ENCODE measurements at places on chromosomes 13 and 19. TPM values are rescaled to one million over a fixed set of nuclear protein-coding genes. Genes with fewer than 3 reads are reported as not detected.

CEACAM19 gene
- polyA plus RNA-seq = 7.1 TPM

CYP4F3 gene
- polyA plus RNA-seq = 0.32 TPM

IL4I1 gene
- 0.09 TPM for polyA plus RNA-seq

CERS1 gene
- 0.23 TPM for polyA plus RNA-seq

GIPR gene
- polyA plus RNA-seq = 0.97 TPM

MYH14 gene
- 0.55 TPM for polyA plus RNA-seq

SLC46A3 gene
- polyA plus RNA-seq = 14.1 TPM

ADGRE1 gene
- not detected for polyA plus RNA-seq

GRCh38 chr19:42129399-42130253, 2.6 kb downstream of the POU2F2 start:
- DNase-seq = peak; percentile 99

GRCh38 chr19:18292810-18293641, 11.6 kb upstream of the JUND start:
- DNase-seq = no peak

DNA sequence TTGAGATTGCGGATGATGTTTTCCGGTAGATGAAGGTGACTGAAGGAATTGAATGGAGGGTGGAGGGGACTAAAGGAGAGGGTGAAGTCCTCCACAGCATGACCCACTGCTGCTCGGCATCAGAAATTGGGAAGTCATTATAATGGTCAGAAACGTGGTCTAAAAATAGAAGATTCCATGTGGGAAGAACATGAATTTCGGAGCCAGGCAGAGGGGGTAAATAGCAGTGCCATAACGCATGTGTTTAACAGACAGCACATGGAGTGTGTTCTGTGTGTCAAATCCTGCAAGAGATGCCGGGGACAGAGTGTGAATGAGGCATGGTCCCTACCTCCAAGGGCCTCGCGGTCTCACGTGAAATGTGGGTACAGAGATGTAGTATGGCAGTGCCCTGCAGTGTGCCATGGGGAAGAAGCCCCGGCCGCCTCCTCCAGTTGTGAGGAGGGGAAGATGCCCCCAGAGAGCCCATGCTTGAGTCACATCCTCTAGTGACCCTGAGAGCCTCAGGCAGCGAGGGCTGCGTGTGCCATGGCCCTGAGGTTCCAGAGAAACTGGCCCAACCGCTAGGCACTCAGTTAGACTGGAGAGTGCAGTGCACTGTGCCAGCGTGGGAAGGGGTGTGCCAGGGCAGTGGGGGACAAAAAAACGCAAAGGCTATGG, 106.1 kb downstream of the COL4A2 start:
- no peak for DNase-seq

DNA sequence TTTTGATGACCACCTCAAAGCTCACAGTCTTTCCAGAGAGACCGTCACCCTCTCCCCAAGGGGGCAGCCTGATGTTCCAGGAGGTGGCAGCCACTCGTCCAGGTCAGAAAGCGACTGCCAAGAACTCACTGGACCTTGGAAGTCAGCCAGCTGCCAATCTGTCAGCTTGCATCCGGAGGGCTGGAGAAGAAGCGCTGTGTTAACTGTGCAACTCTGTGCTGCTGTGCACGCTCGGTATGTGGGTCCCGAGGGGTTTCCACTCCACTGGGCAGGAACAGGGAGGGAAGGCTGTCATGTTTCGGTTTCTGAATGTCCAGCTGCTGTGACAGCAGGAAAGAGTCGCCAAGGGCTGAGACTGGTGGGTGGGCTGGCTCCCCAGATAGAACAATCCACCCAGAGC, 89.2 kb downstream of the CACNA1A start:
- DNase-seq = no peak

GRCh38 chr19:11138601-11139300, 16.8 kb downstream of the SPC24 start:
- DNase-seq = no peak

DNA sequence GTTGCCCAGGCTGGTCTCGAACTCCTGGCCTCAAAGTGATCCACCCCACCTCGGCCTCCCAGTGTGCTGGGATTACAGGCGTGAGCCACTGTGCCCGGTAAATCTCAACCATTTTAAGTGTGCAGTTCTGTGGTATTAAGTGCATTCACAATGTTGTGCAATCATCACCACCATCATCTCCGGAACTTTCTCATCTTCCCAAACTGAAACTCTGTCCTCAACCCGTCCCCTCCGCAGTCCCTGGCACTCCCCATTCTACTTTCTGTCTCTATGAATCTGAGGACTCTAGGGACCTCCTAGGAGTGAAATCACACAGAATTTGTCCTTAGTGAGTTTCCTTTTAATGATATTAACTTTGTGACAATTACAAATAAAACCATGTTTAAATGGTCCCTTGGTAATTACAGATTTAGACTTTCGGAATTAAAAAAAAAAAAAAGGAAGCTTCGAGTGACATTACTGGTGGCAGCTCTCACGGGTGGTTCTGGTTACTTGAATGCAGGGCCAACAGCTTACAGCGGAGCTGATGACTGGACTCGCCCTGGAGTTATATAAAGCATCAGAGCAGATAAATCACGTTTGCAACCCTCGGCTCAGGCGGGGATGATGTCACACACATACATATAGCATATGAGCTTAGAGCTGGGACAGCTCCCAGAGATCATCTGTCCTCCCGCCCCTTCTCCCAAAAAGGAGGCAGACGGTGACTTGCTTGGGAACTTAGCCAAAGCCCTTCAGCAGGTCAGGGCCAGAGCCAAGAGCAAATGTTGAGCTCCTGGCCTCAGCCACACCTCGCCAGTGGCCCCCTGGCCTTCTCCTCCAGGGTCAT, 89.8 kb downstream of the ZNF557 start:
- DNase-seq = no peak

DNA sequence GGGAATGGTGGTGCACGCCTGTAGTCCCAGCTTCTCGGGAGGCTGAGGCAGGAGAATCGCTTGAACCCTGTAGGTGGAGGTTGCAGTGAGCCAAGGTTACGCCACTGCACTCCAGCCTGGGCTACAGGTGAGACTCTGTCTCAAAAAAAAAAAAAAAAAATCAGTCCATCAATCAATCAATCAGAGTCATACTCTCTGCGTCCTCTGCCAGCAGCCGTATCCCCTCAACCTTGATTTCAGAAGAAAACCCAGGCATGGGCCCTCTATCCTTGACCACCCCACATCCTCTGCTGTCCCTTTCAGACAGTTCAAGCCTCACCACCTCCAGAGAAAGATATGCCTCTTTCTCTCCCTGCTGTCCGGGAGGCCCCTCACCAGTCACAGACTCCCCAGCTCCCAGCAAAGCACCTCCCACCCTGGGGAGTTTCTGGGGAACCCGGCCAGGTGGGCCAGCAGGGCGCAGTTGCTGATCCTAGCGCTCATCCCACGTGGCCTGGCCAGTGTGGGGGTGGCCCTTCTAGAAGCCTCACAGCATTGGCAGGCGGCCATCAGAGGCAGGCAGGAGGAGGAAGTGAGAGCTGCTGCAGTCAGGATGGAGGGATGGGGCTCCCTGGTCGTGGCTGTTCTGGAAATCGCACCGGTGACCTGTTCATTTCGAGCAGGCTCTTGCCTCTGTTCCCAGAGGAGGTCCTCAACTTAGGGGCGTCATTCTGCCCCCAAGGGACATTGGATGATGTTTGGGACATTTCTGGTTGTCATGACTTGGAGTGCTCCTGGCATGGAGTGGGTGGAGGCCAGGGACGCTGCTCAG, 10.2 kb upstream of the JSRP1 start:
- DNase-seq = no peak

- no peak for DNase-seq
Observed at GRCh38 chr13:93038187-93038586, 188.4 kb upstream of the GPC6 start.

- DNase-seq = peak; percentile 67
Observed at GRCh38 chr19:36331353-36332228, 47.4 kb downstream of the ZFP14 start.

- no peak for DNase-seq
Observed at GRCh38 chr19:19405971-19406877, 749 bp downstream of the GATAD2A start.

DNA sequence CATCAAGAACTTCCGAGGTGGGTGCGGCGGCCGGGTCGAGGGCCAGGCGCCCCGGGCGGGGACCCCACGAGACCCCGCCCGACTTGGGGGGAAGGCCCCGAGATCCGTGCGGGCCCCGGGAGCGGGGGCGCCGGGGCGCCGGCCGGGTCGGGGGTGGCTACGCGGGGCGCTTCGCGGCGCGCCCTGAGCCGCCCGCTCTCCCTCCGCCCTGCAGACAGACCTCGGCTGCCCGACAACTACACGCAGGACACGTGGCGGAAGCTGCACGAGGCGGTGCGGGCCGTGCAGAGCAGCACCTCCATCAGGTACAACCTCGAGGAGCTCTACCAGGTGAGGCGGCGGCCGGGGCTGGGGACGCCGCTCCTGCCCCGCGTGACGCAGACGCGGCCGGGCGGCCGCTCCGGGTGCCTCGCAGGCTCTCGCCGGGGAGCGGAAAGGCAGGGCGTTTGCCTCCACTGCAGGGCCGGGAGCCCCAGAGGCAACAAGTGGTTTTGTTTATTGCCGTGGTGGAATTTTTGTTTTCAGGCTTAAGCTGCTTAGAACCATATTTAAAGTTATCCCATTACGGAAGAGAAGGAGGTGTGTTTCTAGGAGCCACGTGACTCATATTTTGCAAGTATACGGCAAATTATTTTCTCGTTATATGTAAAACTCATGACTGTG, 477 bp downstream of the CUL4A start:
- DNase-seq = no peak

- no peak for DNase-seq
Observed at GRCh38 chr13:22278336-22278929, 607.6 kb downstream of the FGF9 start.

- DNase-seq = no peak
Observed at GRCh38 chr19:11382898-11383705, 1.0 kb downstream of the EPOR start.

GRCh38 chr19:49564616-49565045, 15.7 kb downstream of the NOSIP start:
- no peak for DNase-seq

DNA sequence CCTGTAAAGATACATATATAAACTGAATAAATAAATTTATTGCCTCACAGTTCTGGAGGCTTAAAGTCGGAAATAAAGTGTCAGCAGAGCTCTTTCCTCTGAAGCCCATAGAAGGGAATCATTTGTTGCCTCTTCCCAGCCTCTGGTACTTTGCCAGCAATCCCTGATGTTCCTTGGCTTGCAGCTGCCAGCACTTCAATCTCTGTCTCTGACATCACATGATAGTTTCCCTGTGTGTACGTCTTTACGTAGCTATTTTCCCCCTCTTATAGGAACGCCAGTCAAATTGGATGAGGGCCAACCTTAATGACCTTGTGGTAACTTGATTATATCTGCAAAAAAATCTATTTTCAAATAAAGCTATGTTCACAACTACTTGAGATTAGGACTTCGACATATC, 250.9 kb downstream of the LIG4 start:
- DNase-seq = no peak

- DNase-seq = no peak
Observed at GRCh38 chr19:43620061-43621001, 902 bp upstream of the ZNF428 start.

DNA sequence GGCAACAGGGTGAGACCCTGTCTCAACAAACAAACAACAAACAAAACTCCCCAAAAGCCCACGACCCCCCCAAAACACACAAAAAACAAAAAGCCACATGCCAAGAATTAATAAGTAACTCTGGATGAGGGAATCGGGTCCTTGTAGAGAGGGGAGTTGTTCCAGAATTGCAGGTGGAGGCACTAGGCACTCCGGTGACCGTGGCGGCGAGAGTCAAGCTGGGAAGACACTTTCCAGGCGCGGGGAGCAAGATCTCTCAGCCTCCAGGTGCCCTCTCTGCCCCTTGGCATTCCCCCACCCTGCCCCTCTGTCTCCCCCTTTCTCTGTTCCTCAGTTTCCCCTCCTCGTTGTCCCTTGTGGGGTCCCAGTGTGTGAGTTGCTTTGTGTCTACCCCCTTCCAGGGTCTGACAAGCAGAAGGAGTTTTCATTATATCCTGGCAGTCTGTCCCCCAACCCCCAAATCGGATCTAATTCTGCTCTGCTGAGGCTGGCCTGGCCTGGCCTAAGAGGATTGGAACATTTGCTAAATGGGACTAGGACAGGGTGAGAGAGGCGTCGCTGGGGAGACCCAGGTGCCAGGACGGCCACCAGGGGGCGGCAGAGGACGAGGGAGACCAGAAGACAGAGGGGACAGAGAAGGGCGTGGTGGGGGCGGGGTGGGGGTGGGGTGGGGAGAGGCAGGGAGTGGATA, 8.3 kb upstream of the CRX start:
- no peak for DNase-seq

DNA sequence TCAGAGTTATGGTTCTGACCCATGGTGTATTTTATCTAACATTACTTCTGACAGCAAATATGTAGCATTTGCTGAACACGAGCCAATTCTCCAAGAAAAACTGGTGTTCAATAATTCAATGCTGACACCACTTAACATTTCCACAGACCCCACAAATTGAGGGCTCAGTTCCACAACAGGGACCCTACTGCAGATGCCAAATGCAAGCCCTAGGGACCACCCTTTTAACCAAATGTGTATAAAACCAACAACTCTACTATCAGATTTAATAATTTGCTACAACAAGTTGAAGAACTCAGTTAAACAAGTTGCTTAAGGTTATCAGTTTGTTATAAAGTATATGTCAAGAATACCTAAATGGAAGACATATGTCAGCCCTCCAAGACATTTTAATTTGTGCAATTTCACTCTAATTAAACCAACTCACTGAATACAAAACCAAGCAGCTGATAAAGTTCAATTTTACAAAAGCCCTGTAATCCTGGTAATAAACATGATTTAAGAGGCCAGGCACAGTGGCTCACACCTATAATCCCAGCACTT, 6.7 kb downstream of the ZNF44 start:
- DNase-seq = no peak

- no peak for DNase-seq
Observed at GRCh38 chr19:19202707-19203011, 555 bp downstream of the NR2C2AP start.
